ENCODE measurements at places on chromosomes 7 and 10.

DNA sequence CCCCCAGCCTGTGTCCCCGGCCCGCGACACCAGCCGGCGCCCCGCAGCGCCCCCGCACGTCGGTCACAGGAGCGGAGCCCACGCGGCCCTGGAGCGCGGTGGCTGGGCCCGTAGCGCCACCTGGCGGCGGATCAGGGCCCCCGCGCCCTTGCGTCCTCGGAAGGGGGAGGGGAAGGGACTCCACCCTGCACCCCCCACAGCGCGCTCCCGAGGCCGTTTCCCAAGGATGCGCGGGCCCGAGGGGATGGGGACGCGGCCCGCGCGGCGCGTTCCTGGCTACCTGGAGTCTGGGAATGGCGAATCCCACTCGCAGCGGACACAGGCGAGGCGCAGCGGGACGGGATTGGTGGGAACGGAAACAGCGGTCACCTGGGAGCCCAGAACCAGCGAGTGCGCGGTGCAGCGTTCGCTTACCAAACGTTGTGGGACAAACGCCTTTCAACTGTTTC, 23.8 kb upstream of the MKI67 start:
- DNase-seq, result peak; percentile 86

- no peak for DNase-seq
Measured at GRCh38 chr7:96167424-96167823, 154.5 kb downstream of the SLC25A13 start.

DNA sequence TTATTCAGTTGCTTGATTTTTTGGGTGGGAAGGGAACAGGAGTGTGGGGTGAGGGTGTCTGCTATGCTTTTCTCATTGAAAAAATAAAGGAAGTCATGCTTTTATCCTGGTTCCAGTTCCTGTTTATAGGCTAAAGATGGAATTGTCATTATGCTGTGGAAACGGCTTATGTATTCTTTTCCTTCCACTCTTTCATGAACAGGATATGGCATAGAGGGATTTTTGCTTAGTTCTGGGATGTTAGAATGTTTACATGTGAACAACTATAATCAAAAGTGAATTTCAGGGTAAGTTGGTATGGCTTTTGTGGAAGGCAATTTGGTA, 35.9 kb upstream of the PTPN12 start:
- no peak for DNase-seq

- DNase-seq, result no peak
Measured at GRCh38 chr10:19920075-19920726, 104.0 kb downstream of the PLXDC2 start.

- DNase-seq, result no peak
Measured at GRCh38 chr7:33039903-33040292, 22.7 kb downstream of the NT5C3A start.

DNA sequence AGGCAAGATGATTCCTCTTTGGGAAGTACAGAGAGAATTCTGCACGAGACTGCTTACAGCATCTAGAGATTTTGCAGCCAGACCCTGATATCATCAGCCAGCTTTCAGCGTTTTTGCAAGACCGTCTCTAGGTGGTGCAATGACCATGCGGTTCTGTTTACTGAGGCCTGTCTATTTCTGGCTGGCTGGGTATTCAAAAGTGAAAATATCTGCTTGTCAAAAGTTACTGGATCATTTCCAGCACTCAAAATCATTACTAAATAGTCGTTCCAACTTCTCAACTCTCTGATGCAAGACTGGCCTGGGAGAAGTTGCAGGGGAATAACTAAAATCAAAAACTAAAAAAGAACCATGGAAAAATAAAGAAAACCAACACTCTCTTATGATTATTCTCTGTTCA, 240.1 kb downstream of the ELMO1 start:
- DNase-seq, result peak; percentile 56

DNA sequence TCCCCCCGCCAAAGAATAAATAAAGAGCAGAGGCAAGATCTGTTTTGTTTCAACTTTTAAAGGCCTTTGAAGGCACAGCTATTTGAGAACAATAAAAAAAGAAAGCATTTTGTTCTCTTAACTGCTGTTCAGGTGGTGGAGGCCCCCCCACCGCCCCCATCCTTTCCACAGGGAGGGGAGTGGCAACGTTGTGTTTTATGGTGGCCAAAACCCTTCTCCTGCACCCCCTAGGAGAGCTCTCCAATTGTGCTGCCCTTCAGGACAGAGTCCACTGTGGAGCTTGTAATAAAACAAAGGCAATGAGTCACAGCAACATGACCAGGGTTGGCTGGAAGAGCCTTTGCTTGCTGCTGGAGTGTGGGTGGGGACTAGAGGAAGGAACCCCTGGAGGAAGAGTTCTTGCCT, 987.9 kb downstream of the KCNMA1 start:
- no peak for DNase-seq

GRCh38 chr7:112420236-112420861, 29.9 kb upstream of the IFRD1 start:
- DNase-seq, result no peak

DNA sequence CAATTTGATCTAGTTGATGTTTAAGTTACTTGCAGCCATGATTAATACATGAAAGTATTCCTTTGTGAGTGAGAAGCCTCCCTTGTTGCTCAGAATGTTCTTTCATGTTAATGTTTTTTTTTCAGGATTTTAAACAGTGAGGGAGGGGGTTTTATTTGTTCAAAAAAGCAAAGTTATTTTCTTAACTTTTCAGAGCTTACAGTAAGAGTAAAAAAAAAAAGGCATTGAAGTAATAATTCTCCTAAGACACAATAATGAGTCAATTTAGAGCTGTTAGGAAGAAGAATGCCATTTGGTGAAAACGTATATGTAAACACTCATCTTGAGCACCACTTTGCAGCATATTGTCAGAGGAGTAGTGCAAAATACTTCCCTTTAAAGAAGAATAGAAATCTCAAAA, 105.8 kb downstream of the SEMA3A start:
- no peak for DNase-seq

- no peak for DNase-seq
Measured at GRCh38 chr10:127148066-127148932, 48.1 kb downstream of the INSYN2A start.

- no peak for DNase-seq
Measured at GRCh38 chr10:22723783-22724182, 9.4 kb upstream of the PIP4K2A start.

GRCh38 chr10:71052708-71053107, 159.7 kb upstream of the UNC5B start:
- no peak for DNase-seq

DNA sequence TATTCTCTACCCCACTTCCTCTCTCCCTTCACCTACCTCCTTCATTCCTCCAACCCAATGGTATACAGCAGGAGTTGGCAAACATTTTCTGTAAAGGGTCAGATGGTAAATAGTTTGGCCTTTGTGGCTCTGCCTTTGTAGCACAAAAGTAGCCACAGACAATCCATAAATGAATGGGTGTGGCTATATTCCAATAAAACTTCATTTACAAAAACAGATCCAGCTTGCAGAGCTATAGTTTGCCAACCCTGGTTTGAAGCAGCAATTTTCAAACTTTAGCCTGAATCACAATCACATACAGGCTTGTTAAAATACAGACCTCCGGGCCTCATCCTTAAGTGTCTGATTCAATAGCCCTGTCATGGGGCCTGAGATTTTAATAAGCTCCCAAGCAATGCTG, 110.5 kb downstream of the CPEB3 start:
- DNase-seq, result no peak

- no peak for DNase-seq
Measured at GRCh38 chr7:117858712-117859111, 14.5 kb downstream of the CTTNBP2 start.

Data from BE2C (cell line).